ENCODE measurements at places on chromosomes 3 and 15.

GRCh38 chr15:45088801-45089711 is 24.9 kb downstream of the DUOX2 start:
- no peak for DNase-seq

GRCh38 chr3:4753073-4753691 is 226.1 kb upstream of the BHLHE40 start:
- DNase-seq: no peak

- peak; percentile 36 for DNase-seq
These were observed 74.4 kb downstream of the DHX30 start for GRCh38 chr3:47877290-47877689.

- no peak for DNase-seq
These were observed 2.7 kb downstream of the IQSEC1 start for GRCh38 chr3:13070391-13071070.

GRCh38 chr15:63603516-63603915 is 6.3 kb downstream of the FBXL22 start:
- DNase-seq: no peak

DNA sequence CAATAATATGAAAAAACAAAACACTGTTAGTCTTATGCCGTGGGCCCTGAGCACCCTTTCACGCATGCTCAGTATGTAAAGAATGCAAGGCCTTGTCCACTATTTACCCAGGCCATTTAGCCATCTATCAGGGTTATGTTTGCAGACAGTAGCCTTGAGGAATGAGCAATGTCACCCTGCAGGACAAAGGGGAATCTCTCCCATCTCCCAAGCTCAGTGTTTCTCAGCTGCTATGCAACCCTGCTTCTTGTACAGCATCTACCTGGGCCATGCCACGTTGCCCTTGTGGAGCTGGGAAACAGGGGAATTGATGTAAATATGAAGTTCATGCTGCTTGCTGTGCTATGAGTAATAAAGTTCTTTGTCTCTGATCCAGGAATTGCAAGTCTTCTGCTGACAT is 51.5 kb upstream of the SLCO2A1 start:
- DNase-seq: no peak

DNA sequence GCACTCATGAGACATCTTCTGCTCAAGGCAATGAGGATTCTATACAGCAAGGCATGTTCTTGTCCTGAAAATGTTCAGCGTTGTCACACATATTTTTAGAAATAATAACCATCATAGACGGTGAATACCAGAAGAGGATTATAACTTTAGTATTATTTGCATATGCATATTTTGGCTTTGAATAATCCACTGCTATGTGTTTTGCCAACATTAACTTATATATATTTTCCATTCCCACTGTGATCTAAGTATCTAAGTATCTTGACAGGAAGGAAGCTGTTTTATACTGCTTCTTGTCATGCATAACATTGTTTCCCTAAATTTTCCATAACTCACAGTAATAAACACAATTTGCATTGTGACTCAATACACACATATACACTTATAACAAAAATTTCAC is 509.5 kb downstream of the TBL1XR1 start:
- DNase-seq: no peak

GRCh38 chr15:77921664-77922063 is 155.8 kb downstream of the TBC1D2B start:
- no peak for DNase-seq

DNA sequence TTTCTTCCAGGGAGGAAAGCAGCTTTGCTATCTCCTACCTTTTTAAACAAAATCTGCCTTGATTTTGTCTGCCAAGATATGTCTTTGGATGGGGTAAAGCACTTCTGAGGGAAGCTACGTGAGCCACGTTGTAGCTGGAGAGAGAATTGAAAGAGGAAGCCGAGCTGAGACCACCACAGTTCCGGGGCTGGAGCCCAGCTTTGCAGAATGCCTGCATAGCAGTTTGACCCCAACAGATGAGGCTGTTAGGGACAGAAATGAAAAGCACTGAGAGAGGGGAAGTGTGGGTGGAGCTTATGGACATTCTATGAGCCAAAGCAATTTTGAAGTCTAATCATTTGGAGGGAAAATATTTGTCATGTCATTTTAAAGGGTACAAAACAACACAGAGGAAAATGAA is 45.4 kb downstream of the LIPC start:
- no peak for DNase-seq

Data from astrocyte of the cerebellum (primary cell).